ENCODE measurements at places on chromosomes 4 and X. TPM values are rescaled to one million over a fixed set of nuclear protein-coding genes. Genes with fewer than 3 reads are reported as not detected.

Gene USP51
- 20.5 TPM for total RNA-seq

Gene AMOT
- 5.9 TPM for total RNA-seq

Gene ABCG2
- total RNA-seq, result 22.0 TPM

Gene UGT2B11
- total RNA-seq, result not detected

Gene NPY2R
- not detected for total RNA-seq

Gene DAPP1
- 2.9 TPM for total RNA-seq

Gene RAB33B
- total RNA-seq, result 8.5 TPM

Gene TBX22
- total RNA-seq, result 0.06 TPM

Gene DIPK2B
- 6.5 TPM for total RNA-seq

Gene PNCK
- total RNA-seq, result 0.83 TPM

Gene DEFB131A
- total RNA-seq, result not detected

Gene IQSEC2
- total RNA-seq, result 39.4 TPM

Gene CXCL3
- 0.44 TPM for total RNA-seq

Gene LRRC66
- 0.14 TPM for total RNA-seq

Gene DGKK
- not detected for total RNA-seq

Gene GRIA2
- total RNA-seq, result 15.3 TPM

Gene RASGEF1B
- 21.1 TPM for total RNA-seq

Gene HSD17B11
- 85.1 TPM for total RNA-seq

Gene SLC7A11
- total RNA-seq, result 0.10 TPM

Gene TRMT10A
- total RNA-seq, result 6.6 TPM

Gene SSX1
- total RNA-seq, result 0.23 TPM

Gene WDR13
- 166 TPM for total RNA-seq

Gene CSN3
- total RNA-seq, result not detected

Gene HTN3
- total RNA-seq, result not detected

Gene ASB12
- 0.28 TPM for total RNA-seq

Gene SPRY1
- 12.6 TPM for total RNA-seq

Gene CTAG1A
- not detected for total RNA-seq

Gene FATE1
- total RNA-seq, result 1.7 TPM

Gene AKAP14
- total RNA-seq, result not detected

Gene COL4A6
- total RNA-seq, result 0.41 TPM

Gene HS3ST1
- 4.4 TPM for total RNA-seq

Gene PRPS2
- total RNA-seq, result 22.3 TPM

Gene CT45A10
- total RNA-seq, result not detected

Gene MAGEA11
- total RNA-seq, result not detected

Gene SLITRK4
- 38.7 TPM for total RNA-seq

Gene PABPC5
- 7.2 TPM for total RNA-seq

Gene TKTL2
- not detected for total RNA-seq

Gene TRPC3
- 0.07 TPM for total RNA-seq

Gene SEPTIN11
- total RNA-seq, result 31.5 TPM

Gene HSFX1
- 1.7 TPM for total RNA-seq

Gene MAGEA2B
- total RNA-seq, result not detected

Gene TMSB15C
- total RNA-seq, result 2.4 TPM

Gene TEX11
- total RNA-seq, result not detected

Measured in adrenal gland (tissue), 19 donors.